ENCODE measurements at places on chromosomes 5 and 9.

- DNase-seq = no peak
These were observed 730 bp downstream of the ZMYND19 start for GRCh38 chr9:137589441-137590122.

- DNase-seq = no peak
These were observed 45.9 kb downstream of the LARP1 start for GRCh38 chr5:154801083-154801482.

- DNase-seq = no peak
These were observed 126.7 kb downstream of the GADD45G start for GRCh38 chr9:89731262-89732182.

DNA sequence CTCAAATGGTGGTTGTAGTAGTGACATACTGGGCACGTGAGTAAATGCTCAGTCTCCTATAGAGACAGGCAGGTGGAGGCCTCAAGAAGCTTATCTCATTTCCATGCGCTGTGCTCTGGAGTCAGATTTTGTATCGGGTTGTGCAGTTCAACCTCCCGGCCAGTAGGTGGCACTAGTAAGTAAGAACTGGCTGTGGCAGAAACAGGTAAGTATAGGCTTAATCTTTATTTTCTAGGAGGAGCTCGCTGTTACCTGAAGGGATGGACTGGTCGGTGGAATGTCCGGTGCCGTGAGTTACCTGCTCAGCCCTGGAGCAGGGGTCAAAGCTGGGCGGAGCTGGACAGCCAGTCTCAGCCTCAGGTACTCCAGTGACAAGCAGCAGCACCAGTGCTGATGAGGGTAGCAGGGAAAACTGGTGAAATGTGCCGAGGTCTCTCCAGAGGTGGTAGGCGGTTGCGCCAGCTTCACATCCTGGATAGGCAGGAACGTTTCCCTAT lies 880.1 kb upstream of the SEMA6A start:
- DNase-seq = peak; percentile 0

- DNase-seq = no peak
These were observed 161.4 kb downstream of the CD180 start for GRCh38 chr5:67035098-67035740.

DNA sequence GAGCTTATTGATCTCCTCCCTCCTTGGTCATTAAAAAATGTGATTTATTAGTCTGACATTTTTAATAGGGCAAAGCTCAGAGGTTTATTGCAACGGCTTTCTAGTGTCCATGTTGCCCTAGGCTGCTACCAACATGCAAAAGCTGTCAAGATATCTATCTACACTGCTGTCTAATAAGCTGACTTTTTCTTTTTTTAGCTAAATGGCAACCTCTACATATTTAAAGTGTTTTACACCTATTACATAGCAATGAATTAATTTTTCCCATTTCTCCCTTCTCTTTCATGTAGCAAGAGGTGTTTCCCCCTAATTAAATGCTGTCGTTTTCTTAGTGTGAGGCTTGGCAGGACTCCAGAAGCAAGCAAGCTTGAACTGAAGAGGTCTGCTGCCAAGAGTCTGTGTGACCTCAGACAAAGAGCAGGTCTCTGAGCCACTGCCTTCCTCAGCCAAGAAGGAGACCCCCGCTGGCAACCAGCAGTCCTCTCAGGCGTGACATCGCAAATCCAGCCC lies 79.4 kb downstream of the GAS1 start:
- DNase-seq = no peak
